ENCODE measurements at places on chromosomes 2 and 18.

GRCh38 chr2:21251216-21251980, 127.6 kb downstream of the TDRD15 start:
- no peak for DNase-seq
- no peaks in the 10 kb centered on the region for H3K36me3 ChIP-seq
- H3K27ac ChIP-seq = no peak overlapping the region

- no peaks in the 10 kb centered on the region for H3K36me3 ChIP-seq
- H3K4me3 ChIP-seq = no peak overlapping the region
- no peak overlapping the region for H3K27ac ChIP-seq
- peaks cover 28% of the 10 kb centered on the region for H3K4me1 ChIP-seq
Observed at GRCh38 chr2:30234180-30234971, 3.0 kb downstream of the LBH start.

- no peak overlapping the region for H3K4me3 ChIP-seq
- no peaks in the 10 kb centered on the region for H3K27me3 ChIP-seq
- no peaks in the 10 kb centered on the region for H3K4me1 ChIP-seq
- H3K36me3 ChIP-seq = no peaks in the 10 kb centered on the region
- H3K27ac ChIP-seq = no peak overlapping the region
Observed at GRCh38 chr18:4639628-4640310, 184.7 kb upstream of the DLGAP1 start.

DNA sequence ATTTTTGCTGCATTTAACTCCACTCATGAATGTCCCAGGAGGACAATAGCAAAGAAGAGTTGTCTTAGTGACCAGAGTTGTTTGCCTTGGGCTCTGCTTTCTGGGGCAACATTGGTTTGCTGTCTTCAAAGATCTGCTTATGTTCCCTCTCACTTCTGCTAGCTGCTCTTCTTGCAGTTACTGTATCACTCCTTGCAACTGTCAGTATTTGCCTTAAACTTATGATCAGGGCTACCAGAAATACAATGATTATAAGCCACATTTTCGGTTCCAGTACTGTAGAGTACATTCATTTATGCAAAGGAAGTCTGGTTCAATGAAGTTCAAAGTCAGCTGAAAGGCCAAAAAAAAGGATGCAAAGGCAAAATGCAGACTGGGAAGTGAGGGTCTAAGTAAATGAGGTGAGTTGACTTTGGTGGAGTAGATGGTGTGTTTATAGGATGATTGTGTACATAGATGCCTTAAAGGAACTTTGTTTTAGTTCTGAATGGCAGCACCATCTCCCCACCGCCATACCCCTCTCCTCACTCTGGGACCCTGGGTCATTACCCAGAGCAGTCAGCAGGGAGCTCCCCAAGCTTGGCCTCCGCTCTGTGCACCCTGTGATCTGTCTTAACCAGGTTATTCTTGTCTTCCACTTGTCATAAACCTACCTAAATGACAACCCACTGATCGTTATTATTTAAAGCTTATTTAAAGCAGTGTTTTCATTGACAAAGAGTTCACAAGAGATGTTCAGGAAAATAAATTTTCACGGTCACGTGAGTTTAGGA, 236.0 kb downstream of the DOK6 start:
- DNase-seq = no peak
- H3K27ac ChIP-seq = no peak overlapping the region
- no peaks in the 10 kb centered on the region for H3K36me3 ChIP-seq
- no peaks in the 10 kb centered on the region for H3K4me1 ChIP-seq

- no peak for DNase-seq
- no peaks in the 10 kb centered on the region for H3K27me3 ChIP-seq
- H3K4me3 ChIP-seq = no peak overlapping the region
- no peak overlapping the region for H3K27ac ChIP-seq
- no peaks in the 10 kb centered on the region for H3K36me3 ChIP-seq
Observed at GRCh38 chr2:162074928-162075688, 1.1 kb upstream of the DPP4 start.

Data from body of pancreas (tissue), 4 donors.